ENCODE measurements at places on chromosomes 5 and 9.
A peak's percentile ranks its signal among the peaks of the same experiment; 100 is the strongest.

- H3K27me3 ChIP-seq, result peaks cover 25% of the 10 kb centered on the region
- no peak for DNase-seq
- H3K27ac ChIP-seq, result no peak overlapping the region
- no peaks in the 10 kb centered on the region for H3K36me3 ChIP-seq
- no peaks in the 10 kb centered on the region for H3K4me1 ChIP-seq
These were observed 537 bp downstream of the MEIKIN start for GRCh38 chr5:131944702-131945550.

DNA sequence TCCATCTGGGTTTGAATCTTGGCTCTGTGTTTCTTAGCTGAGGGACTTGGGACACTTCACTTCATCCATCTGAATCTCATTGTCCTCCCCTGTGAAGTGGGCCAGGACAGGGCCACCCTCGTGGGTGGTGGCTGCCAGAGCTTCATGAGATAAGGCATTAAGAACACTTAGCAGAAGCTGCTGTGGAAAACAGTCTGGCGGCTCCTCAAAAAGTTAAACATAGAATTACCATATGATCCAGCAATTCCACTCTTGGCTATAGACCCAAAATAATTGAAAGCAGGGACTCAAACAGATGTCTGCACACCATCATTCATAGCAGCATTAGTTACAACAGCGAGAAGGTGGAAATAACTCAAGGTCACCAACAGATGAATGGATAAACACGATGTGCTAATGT, 42.4 kb upstream of the GGTA1 start:
- no peak overlapping the region for H3K27ac ChIP-seq
- no peaks in the 10 kb centered on the region for H3K27me3 ChIP-seq
- no peak for DNase-seq
- no peaks in the 10 kb centered on the region for H3K4me1 ChIP-seq
- H3K4me3 ChIP-seq, result no peak overlapping the region

DNA sequence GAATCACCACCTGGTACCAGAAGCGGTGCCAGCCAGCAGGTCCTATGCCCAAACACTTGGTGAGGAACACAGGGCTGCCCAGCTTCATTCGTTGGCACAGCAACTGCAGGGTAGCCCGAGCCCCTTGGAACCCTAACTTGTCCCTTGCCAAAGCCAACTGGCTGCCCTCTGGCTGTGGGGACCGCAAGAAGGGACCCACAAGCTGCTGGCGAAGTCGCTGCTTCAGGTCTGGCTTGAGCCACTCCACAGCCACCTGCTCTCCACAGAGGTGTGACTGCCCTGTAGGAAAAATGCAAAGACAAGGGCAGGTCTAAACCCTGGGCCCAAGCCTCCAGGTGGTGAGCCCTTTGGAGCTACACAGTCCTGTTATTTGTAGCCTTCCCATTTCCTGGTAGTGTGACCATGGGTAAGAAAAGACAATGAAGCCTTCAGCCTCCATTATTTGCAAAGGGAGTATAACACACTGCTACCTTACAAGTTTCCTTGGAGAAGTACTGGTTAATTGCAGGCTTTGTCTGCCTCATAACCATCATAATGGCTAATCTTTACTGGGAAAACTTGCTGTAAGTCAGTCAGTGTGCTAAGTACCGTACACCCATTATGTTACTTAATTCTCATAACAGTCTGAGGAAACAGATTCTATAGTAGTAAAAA, 1.8 kb downstream of the DND1 start:
- H3K27me3 ChIP-seq, result no peaks in the 10 kb centered on the region
- H3K4me1 ChIP-seq, result peaks cover 12% of the 10 kb centered on the region
- H3K27ac ChIP-seq, result no peak overlapping the region
- DNase-seq, result no peak

- no peak overlapping the region for H3K27ac ChIP-seq
- no peaks in the 10 kb centered on the region for H3K4me1 ChIP-seq
- no peak for DNase-seq
- no peak overlapping the region for H3K4me3 ChIP-seq
These were observed 326.4 kb upstream of the CTNND2 start for GRCh38 chr5:12230659-12231058.

- H3K36me3 ChIP-seq, result no peaks in the 10 kb centered on the region
- no peak overlapping the region for H3K27ac ChIP-seq
- no peak overlapping the region for H3K4me3 ChIP-seq
- no peaks in the 10 kb centered on the region for H3K4me1 ChIP-seq
These were observed 133.8 kb downstream of the TMEM38B start for GRCh38 chr9:105828171-105828570.

GRCh38 chr5:43367909-43368669, 44.1 kb downstream of the CCL28 start:
- no peak overlapping the region for H3K27ac ChIP-seq
- H3K27me3 ChIP-seq, result peaks cover 4% of the 10 kb centered on the region
- H3K36me3 ChIP-seq, result peaks cover 5% of the 10 kb centered on the region
- no peak overlapping the region for H3K4me3 ChIP-seq

DNA sequence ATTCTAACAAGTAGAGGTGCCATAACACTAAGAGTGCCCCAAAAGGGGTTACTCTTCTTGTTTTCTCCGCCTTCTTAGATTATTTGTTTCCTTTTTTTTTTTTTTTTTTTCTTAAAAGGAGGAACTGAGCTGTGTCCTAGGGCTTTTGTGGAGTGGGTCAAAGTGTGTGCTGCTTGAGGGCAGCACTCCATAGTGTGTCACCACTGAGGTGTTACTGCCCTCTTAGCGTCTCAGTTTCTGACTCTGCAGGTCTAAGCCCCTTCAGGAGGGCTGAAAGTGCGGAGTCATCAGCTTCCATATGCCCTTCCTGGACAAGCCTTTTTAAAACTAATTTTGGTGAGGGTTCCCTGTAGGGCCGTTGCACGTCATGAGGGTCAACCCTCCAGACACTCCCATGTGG, 12.6 kb upstream of the NANS start:
- no peak overlapping the region for H3K4me3 ChIP-seq
- no peak for DNase-seq

- no peak overlapping the region for H3K27ac ChIP-seq
- H3K4me3 ChIP-seq, result no peak overlapping the region
- no peaks in the 10 kb centered on the region for H3K36me3 ChIP-seq
- no peaks in the 10 kb centered on the region for H3K27me3 ChIP-seq
- no peak for DNase-seq
These were observed 205.6 kb upstream of the GDNF start for GRCh38 chr5:38045446-38045845.

DNA sequence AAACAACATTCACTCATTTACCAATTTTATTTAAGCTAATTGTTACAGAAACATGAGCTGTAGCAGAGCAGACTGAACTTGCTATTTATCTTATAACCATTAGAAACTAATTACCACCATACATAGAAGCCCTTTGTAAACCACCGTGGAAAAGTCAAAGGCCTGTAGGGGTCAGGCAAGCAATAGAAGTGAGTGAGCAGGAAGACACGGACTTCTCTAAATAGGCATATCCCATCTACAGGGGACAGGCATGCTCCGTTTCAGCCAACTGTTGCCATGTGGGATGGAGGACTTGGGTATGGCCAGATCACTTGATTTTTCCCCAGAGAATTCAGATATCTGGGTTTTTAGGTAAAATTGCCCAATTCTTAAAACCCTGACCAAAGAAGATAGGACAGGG, 44.8 kb downstream of the PRRC1 start:
- H3K27me3 ChIP-seq, result peaks cover 14% of the 10 kb centered on the region
- no peak for DNase-seq
- no peak overlapping the region for H3K4me3 ChIP-seq
- H3K27ac ChIP-seq, result no peak overlapping the region
- H3K36me3 ChIP-seq, result no peaks in the 10 kb centered on the region

DNA sequence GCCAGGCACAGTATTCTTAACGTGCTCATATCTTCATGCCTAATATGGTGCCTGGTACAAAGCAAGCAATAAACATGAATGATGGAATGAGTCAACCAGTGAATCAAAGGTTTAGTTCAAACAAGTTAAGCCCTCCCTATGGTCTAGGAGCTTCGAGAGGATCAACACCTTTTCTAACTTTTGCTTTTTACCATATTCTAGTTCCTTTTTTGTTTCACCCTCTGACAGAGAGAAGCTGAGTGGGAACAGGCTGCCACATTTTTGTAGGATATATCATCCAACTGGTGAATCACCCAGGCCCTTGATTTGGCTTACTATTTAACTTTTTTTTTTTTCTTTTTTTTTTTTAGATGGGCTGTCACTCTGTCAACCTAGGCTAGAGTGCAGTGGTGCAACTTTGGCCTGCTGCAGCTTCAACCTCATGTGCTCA, 39.3 kb upstream of the TNC start:
- peaks cover 1% of the 10 kb centered on the region for H3K27me3 ChIP-seq
- no peaks in the 10 kb centered on the region for H3K36me3 ChIP-seq
- H3K4me1 ChIP-seq, result peaks cover 2% of the 10 kb centered on the region
- no peak overlapping the region for H3K27ac ChIP-seq
- no peak for DNase-seq

DNA sequence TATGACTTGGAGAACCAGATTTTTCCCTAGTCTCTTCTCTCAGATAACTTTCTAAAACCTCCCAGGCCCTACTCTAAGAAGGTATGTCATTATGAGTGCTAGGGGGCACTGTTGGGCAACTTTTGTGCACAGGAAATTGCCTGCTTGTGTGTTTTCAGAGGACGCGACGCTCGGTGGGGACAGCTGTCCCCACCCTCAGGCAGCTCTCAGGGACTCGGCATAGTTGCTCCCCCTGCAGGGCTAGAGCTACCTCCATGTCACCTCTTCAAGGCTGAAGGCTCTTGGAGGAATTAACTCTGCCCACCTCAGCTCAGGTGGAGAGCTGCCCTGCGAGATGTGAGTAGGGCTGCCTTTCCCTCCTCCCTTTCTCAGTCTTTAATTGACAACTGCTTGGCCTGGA, 10.2 kb upstream of the TIFAB start:
- peaks cover 3% of the 10 kb centered on the region for H3K4me1 ChIP-seq
- H3K27ac ChIP-seq, result no peak overlapping the region
- H3K36me3 ChIP-seq, result no peaks in the 10 kb centered on the region
- H3K4me3 ChIP-seq, result no peak overlapping the region
- DNase-seq, result peak; percentile 45
